ENCODE measurements at places on chromosomes 12 and 14.

DNA sequence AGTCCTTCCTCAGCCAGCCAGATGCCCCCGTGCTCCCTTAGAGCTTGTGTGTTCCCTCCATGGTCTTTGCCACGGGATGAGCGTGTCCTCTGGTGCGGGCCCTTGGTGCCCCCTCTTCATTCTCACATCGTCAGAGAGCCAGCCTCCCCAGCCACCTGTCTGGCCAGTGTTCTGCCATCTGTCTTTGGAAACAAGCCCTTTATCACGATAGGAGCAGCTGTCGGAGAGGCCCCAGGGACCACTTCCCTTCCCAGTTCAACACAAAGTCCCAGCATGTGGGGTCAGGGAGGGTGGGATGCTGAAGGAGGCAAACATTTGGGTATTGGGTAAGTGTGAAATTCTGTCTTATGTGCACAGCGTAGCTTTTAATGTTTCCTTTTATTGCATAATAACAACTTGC lies 44.5 kb downstream of the DYNC1H1 start:
- DNase-seq, result no peak

GRCh38 chr14:36604757-36605505 lies 22.5 kb upstream of the NKX2-8 start:
- peak; percentile 40 for DNase-seq

DNA sequence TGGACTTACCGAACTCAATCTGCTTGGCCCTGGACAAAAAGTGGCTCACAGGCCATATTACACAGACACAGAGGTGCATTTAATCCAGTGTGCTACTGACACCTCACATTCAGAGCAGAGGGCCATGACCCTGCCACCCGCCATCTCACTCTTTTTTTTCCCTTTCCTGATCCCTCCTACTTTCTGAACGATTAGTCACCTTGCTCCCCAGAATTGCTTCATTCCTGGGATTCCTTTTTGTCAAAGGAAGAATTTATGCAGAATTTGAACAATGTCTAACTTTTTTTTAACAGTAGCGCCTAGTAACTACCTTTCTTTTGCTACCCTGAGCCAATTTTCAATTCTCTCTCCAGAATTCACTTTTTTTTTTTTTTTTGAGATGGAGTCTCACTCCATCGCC lies 4.6 kb downstream of the PKP2 start:
- DNase-seq, result no peak

GRCh38 chr12:2588345-2588744 lies 206.4 kb upstream of the FKBP4 start:
- DNase-seq, result no peak

DNA sequence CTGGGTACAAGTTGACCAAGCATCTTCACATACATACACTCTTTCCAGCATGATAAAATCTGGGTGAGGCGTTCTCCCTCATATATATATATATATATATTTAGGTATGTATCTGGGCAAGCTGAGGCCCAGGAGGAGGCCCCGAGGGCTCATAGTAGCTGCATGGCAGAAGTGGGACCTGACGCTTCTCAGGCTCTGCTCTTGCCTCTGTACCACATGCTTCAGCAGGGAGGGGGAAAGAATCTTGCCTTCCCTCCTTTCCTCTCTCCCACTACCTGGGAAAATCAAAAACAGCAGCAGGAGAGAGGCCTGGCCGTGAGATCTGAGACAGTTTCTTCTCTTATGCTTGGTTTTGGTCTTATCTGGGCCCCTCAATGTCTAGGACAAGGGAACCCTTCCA lies 9.2 kb downstream of the PPP1R1A start:
- no peak for DNase-seq

DNA sequence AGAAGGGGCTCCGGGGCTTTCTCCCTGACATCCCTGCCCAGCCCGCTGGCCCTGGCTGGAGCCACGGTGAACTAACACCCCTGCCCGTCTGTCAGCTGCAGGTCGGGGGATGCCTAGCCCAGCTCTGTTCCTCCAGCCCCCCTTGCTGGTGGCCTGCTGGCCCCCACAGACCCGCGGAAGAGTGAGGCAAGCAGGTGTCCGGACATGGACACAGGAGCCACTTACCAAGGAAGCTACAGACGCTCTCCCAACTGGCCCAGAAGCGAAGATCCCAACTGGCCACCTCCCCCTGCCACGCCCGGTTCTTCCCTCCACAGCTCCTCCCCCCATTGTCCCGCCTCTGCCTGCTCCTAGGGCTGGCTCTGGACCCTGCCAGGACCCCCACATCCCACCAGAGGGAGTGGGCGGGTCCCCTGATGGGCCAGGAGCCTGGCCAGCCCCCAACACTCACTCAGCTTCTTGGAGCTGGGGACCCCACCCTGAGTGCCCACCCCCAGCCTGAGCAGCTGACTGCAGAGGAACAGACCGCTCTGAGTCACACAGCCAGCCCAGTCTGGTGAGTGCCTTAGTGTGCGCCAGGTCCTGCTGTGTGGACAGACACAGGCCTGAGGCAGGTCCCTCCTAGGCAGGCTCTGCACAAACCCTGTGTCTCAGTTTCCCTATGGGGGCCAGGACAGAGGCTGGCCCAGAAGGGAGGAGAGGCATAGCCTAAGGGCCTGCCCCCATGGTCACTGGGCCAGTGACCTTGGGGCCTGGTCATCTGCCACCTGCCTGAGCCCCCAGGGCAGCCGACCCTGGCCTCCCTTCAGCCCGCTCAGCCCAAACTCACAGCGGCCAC lies 7.7 kb downstream of the AHNAK2 start:
- peak; percentile 55 for DNase-seq

DNA sequence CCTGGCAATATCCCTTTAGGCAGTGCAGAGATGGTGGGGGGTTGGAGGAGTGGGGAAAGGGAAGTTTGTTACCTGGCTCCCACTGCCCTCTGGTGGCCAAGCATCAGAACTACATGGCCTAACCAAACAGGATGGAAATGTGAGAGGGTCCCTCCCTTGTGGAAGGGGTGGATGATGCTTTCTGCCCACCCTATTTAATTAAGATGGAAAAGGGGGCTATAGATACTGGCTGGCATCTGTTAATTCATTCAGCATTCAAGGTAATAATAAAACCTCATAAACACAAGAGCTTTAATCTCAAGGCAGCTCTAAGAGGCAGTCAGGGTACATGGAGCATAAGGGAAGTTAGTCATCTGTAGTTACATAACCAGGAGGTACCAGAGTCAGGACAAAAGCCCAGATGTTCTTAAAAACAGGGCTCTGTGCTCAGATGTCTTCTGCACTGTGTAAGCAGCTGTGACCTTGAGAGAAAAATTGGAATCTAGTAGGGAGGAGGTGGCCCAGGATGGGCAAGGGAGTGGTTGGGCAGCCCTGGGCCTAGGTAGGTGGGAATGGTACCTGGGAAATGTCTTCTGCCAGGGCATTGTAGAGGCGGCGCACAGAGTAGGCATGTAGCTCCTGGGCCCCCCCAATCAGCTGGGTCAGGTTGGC lies 4.6 kb downstream of the AP1G2 start:
- DNase-seq, result no peak

- peak; percentile 33 for DNase-seq
Measured at GRCh38 chr12:90922145-90922627, 32.8 kb downstream of the CCER1 start.

DNA sequence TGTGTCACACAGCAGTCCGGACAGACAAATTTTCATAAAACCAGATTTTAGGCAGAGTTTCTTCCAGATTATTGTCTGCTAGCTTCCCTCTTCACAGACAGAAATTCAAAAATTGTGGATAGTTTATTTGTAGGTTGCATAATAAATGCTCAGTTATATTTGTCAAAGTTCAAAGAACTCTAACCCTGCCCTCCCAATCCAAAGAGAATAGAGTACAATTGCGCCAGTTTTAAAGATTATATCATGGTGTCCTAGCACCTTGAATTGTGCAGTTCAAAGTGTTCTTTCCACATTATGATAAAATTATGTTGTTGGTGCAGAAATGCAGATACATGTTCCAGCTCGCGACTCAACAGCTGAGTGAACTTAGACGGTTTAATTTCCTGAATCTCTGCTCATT lies 263.1 kb downstream of the PRKD1 start:
- DNase-seq, result no peak

GRCh38 chr14:104969741-104970230 lies 8.4 kb downstream of the AHNAK2 start:
- DNase-seq, result no peak

DNA sequence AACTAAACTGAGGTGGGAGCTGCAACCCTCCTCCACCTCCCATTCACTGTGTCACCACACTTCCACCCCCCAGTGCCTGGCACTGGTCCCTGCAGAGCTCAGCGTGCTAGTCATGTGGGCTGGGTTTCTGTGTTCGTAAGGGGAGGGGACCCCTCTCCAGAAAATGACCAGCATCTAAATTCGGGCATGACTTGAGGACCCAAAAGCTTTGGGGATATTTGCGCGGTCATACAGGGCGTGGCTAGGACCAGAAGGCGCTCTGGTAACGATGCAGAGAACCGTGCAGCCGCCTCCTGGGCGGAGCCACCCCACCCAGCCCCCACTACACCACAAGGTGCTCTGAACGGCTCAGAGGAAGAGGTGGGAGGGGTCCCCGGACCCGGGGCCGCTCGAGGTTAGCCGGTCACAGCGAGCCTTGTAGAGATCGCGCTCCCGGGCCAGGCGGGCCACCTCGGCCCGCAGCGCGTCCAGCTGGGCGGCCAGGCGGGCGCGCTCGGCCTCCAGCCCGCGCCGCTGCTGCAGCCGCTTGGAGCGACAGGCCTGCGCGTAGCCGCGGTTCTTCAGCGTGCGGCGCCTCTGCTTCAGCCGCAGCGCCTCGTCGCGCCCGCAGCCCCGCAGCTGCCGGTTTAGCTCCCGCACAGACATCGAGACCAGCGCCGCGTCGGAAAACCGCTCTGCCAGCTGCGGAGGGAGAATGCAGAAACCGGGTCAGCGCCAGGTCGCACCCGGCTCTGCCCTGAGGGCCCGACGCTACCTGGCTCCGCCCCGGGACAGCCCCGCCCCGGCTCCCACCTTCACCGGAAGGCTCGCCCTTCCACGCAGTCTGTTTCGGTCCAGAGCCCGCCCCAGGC lies 9.8 kb downstream of the CPNE6 start:
- no peak for DNase-seq

DNA sequence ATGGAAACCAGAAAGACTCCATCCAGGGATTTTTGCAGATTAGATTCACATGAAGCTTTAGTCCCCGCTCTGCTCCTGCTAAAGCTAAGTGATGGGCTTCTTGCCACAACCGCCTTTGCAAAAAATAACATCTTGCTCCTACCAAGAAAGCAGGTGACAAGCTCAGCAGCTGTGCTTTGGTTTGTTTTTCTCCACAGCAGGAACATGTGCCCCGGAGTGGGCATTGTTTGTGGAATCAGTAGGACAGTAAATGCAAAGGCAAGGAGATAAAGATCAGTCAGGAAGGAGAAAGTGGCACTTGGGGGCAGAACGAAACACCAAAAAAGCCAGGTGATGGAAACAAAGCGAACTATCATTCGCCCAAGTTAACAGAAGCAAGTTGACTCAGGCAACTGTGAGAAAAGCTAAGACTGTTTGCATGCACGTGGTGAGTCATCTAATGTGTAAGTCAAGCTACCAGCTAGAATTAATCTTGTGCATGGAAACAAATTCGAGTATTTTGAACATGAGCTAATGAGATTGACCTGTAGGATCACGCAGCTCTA lies 165.5 kb upstream of the PLXNC1 start:
- DNase-seq, result peak; percentile 61

GRCh38 chr12:67697443-67697842 lies 48.9 kb downstream of the DYRK2 start:
- DNase-seq, result no peak

DNA sequence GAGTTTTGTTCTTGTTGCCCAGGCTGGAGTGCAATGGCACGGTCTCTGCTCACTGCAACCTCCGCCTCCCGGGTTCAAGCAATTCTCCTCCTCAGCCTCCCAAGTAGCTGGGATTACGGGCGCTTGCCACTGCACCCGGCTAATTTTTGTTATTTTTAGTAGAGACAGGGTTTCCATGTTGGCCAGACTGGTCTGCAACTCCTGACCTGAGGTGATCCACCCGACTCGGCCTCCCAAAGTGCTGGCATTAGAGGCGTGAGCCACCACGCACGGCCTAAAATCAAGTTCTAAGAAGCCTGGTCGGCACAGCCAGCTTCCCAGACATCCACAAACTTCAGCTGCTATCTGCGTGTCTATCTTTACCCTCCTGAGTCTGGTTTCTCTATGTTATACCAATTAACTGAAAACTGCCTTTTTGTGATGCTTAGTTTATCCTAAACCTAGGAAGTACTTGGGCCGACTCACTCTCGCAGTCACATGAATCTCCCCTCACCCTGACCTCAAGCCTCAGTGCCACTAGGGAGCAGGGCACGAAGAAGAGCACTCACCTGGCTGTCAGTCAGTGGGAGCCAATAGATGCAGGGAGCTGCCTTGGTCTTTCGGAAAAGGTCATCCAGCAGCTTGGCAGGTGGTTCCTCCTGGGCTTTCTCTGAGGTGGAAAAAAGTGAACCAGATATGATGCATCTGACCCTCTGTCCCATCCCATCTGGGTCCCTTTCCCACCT lies 3.4 kb upstream of the CDH24 start:
- DNase-seq, result no peak

GRCh38 chr12:110857528-110857927 lies 10.7 kb downstream of the CCDC63 start:
- DNase-seq, result no peak

GRCh38 chr12:12216349-12217017 lies 50.4 kb downstream of the LRP6 start:
- DNase-seq, result no peak

- no peak for DNase-seq
Measured at GRCh38 chr14:70622111-70622712, 19.5 kb upstream of the TTC9 start.

GRCh38 chr12:104865080-104865479 lies 93.0 kb downstream of the SLC41A2 start:
- DNase-seq, result no peak

Measured in AG09309 (cell line).